CD4-positive, alpha-beta T cell treated with Interleukin-2 at 100 ng/mL for 4 hours (primary cell): ENCODE measurements at places on chromosomes 4 and X.
A peak's percentile ranks its signal among the peaks of the same experiment; 100 is the strongest.

DNA sequence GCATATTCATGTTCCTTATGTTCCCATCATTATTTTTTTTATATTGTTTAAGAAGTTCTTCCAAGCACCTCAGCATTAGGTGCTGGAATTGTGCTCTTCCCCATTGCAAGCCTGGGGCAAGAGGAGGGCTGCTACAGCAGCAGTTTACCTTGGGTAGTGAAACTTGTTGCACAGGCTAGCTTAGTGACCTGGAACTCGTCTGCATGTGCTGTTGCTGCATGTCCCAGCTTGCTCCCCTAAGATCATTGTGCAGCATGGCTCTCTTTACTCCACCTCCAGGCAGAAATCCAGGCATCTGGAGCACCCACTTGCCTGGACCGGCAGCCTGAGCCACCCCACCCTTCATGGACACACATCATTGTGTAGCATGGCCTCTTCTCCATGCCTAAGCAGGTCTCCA, 776.0 kb downstream of the GLUD2 start:
- DNase-seq: no peak

GRCh38 chr4:94455081-94455480, 3.3 kb downstream of the PDLIM5 start:
- no peak for DNase-seq

DNA sequence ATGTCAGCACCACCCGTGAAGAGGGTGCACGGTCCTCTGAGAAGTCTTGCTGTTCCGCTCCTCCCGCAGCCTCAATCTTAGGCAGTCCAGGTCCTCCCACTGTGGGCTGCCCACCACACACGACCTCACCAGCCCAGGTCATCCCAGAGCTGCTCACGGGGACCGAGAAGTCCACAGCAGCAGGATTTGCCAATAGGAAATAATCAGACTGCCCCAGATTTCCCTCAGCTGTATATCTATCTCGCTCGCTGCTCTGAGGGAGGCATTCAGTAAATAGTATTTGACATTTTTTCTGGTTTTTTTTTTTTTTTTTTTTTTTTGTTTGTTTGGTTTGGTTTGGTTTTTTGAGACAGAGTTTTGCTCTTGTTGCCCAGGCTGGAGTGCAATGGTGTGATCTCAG, 83.8 kb downstream of the STOX2 start:
- DNase-seq: no peak

DNA sequence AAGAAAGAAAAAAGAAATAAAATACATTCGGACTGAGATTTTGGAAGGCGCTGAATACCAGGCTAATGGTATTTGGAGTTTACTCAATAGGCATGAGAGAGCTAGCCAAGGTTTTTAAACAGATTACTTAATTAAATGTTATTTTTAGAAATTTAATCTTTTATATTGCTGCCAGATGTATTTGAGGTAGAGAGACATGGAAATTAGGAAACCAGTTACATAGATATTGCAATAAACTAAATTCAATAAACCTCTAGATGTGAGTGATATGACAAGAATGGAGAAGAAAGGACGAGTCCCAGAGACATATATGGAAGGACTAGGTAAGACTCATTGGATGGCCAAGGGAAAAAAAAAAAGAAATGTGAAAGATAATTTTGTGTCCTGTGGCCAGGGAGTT, 38.5 kb upstream of the IL13RA1 start:
- no peak for DNase-seq

DNA sequence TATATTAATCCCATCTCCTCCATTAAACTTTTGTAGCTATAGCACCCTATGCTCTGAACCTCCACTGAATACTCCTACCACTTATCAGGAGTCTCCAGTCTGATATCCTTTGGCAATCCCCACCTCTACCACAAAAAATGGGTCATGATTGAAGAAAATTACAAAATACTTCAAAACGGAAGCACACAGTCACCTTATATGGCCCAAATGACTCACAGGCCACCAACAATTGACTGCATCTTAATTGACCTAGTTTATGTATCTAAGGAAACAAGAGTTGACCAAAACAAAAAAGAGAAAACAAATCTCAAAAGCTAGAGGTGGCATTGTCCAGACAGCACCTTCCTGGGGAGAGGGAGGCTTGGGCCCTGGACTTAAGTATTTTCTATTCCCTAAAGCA, 120.0 kb upstream of the DIAPH2 start:
- no peak for DNase-seq

DNA sequence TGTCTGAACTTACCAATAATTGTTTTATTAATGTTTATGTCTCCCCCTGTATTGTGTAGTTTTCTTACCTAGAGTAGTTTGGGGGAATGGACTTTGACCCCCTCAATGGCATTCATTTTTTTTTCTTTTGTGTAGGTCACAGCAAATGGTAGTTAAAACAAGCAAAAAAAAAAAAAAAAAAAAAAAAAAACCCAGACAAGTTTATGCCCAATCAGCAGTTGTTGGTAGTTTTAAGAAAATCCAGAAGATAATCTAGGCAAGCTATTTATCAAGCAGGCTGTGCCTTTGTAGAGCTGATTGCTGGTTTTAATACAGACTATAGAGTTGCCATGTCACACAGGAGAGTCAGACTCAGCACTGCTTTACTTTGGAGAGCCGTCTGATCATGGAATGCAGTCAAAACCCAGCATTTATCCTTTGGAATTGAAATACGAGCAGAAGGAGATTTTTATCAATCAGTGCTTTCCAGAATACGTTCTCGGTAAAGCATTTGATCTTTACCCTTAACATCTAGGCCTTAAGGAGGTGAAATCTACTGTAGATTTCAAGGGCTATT, 16.6 kb downstream of the DCUN1D4 start:
- no peak for DNase-seq

- DNase-seq: no peak
Measured at GRCh38 chr4:39472396-39472795, 13.5 kb downstream of the LIAS start.

DNA sequence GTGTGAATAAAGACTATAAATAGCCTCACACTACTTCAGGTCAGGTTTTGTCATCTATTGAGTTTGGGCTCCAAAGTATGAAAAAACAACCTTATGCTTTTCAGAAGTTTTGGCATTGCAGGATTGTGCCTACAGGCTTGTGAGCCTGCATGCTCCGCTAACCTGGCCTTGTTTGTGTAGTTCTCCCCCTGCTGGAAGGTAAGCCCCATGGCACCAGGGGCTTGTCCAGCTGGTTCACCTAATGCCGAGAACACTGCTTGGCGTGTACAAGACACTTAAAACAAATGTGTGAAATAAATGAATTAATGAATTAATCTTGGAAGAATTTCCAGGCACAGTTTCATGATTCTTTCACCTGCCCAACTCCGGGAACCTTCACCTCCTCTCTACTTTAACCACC, 1.8 kb upstream of the HSD17B10 start:
- peak; percentile 73 for DNase-seq

DNA sequence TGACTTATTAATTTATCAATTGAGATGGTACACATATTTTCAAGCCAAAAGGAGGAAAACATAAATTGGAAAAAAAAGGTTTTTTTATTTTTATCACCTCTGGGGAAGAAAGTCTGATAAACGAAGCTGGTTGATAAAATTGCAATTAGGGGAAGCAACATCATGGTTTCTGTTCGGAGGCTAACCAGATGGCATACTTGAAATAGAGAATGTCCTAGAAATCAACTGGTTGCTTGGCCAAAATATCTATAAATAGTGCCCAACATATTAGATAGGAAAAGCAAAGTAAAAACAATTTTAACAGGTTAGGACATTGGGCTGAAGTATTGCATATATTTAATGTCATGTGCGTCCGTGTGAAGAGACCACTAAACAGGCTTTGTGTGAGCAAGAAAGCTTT, 14.3 kb downstream of the KLKB1 start:
- no peak for DNase-seq

GRCh38 chrX:52082578-52082977, 13.6 kb upstream of the MAGED4B start:
- no peak for DNase-seq

GRCh38 chr4:165472943-165473676, 94.3 kb downstream of the CPE start:
- no peak for DNase-seq

DNA sequence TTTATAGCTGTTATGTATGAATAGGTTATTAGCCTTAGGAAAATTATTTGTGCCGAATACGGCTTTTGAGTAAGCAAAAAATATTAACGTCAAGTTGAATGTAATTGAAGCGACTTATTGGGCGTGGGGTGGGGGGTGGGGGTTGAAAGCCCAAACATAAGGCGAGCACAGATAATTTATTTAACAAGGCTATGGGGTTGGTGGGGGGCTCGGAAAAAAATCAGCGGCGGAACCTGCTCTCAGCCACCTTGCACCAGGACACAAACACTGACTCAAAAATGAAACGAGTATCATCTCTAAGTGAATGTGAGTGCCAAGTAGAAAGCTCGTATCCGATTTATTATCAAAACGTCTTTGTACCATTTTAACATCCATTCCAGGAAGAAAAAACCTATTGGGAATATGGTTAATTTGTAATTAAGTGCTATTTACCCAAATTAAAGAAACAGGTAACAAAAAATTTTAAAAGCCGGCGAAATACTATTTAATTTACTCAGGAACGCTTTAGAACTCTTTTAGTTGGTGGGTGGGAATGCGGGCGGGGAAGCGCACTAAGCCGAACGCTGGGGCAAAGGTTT, 902 bp upstream of the LARP1B start:
- DNase-seq: no peak

DNA sequence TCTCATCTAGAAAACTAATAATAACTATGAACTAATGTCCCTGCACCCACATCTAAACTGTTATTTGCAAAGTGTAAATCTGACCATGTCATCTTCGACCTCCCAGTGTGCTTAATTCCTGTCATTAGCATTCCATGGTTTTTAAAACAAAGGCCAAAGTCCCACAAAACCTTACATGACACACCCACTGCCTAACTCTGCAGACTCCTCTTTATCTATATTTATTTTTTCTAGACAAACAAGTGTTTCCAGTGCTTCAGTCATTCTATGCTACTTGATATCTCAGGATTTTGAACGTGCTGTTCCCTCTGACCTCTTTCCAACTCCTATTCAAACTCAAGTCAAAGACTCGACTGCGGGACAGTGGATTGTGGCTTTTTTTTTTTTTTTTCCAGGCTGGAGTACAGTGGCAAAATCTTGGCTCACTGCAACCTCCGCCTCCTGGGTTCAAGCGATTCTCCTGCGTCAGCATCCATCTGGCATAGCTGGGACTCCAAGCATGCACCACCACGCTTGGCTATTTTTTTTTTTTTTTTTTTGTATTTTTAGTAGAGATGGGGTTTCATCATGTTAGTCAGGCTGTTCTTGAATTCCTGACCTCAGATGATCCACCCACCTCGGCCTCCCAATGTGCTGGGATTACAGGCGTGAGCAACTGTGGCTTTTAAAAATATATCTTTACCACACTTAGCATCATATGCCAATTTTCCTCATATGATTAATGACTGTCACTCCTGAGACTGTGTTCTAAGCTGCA, 1511.0 kb downstream of the ARAP2 start:
- DNase-seq: no peak

- DNase-seq: no peak
Measured at GRCh38 chr4:32909736-32910135, 2189.6 kb downstream of the PCDH7 start.

DNA sequence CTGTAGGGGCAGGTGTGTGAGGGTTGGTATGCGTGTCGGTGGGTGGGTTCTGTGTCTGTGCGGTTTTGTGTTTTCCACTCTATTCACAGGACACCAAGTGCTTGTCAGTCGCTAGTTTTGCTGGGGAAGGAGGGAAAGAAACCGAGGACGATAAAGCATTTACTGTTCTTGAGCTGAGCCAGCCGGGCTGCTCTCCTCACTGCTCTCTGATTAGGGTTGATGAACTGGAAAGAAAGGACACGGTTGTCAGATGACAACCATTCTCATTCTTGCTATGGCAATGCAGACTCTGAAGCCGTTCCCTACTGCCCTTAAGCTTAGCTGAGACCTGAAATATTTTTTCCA, 832 bp downstream of the EGFL6 start:
- no peak for DNase-seq

DNA sequence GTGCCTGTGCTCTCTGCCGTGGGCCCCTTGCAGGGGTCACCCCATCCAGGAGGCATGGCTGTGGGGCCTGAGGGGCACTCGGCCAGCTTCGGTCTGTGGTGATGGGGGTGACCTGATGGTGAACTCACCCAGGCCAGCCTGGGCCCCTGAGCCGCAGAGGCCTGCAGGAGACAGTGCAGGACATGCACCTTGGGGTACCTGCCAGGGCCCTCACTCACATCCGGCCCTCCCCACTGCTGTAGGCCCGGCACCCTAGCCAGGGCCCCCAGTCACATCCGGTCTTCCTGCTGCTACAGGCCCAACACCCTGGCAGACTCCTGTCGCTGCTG, 7.3 kb downstream of the CFAP99 start:
- no peak for DNase-seq

DNA sequence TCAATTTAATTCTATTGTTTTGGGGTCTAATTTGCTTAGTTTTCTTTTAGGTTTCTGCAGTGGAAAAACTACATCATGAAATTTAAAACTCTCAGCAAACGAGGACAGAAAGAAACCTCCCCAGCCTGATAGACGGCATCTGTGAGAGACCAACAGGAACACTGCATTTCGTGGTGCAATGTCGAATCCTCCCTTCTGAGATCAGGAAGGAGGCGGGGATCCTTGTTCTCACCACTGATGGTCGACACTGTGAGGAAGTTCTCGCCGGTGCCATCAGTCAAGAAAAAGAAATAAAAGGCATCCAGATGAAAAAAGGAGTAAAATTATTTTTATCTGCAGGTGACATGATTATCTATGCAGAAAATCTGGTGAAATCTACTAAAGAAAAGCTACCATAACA, 16.5 kb downstream of the GAK start:
- DNase-seq: no peak

GRCh38 chr4:5365071-5366008, 314.1 kb downstream of the STK32B start:
- no peak for DNase-seq

DNA sequence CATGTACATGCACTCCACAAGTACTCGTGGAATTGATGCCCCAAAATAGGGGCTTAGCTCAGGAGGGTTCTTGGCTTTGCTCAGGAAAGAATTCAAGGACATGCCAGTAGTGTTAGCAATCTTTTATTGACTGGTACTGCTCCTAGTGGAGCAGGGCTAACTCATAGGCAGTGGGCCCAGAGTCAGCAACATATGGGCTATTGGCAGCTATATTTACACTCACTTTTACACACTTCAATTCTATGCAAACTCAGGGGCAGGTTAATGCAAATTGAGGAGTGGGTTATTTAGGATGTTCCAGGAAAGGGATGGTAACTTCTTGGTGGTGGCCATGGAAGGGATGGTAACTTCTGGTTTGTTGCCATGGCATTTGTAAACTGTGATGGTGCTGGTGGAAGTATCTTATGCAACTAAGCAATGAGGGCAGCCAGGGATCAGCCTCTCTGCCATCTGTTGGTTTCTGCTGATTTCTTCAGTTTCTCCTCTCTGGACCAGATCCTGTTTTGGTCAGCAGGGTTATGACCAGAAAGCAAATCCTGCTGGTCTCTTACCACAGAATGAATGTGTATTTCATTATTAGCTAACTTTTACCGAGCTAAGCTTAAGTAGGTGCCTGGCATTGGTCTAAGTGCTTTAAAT, 69.2 kb upstream of the FAT1 start:
- DNase-seq: no peak

- DNase-seq: no peak
Measured at GRCh38 chr4:136927172-136927571, 605.1 kb downstream of the PCDH18 start.
